ENCODE measurements at places on chromosomes 12 and 14. TPM values are rescaled to one million over a fixed set of nuclear protein-coding genes. Genes with fewer than 3 reads are reported as not detected.

The RFLNA gene
- total RNA-seq = 0.67 TPM

DNA sequence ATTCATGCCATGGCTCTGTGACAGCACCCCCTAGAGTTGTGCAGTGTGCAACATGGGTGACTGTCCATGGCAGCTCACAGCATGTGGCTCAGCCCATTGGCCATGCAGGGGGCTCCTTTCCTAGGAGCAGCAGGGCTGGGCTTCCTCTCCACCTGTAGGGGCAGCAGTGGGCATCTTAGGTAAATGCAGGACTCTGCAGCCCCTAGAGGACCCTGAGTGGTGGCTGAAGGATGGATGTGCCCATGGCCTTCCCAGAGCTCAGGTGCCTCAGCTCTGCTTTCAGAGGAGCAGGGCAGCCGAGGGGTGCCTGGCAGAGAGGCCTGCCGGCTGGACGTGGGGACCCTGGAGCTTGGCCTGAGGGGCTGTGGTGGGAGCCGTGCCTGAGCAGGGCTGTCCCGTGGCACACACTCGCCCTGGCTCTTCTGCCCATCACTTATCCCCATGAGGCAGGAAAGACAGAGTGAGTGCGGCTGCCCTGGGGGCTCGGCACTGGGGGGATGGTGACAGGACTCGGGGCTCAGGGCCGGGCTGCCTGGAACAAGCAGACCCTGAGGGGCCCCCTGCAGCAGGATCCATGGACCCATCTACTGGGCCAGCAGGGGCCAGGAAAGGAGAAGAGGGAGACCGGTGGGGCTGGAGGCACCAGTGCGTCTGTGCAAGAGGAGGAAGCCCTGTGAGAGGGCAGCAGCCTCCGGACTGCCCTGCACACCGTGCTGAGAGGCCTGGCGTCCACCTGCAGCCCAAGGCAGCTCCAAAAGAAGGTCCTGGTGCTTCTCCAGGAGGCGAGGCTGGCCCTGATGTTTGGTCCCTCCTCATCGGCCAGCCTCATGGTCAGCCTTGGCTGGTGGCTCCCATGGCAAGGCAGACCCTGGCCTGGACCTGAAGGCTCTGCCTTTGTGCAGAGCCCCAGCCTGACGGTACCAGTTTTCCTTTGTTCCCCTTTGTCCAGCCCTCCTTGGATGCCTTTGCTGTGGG is 7.6 kb downstream of the ADSS1 start:
- H3K4me1 ChIP-seq = peaks cover 23% of the 10 kb centered on the region
- DNase-seq = peak; percentile 74
- no peak overlapping the region for H3K4me3 ChIP-seq
- no peak overlapping the region for H3K27ac ChIP-seq

DNA sequence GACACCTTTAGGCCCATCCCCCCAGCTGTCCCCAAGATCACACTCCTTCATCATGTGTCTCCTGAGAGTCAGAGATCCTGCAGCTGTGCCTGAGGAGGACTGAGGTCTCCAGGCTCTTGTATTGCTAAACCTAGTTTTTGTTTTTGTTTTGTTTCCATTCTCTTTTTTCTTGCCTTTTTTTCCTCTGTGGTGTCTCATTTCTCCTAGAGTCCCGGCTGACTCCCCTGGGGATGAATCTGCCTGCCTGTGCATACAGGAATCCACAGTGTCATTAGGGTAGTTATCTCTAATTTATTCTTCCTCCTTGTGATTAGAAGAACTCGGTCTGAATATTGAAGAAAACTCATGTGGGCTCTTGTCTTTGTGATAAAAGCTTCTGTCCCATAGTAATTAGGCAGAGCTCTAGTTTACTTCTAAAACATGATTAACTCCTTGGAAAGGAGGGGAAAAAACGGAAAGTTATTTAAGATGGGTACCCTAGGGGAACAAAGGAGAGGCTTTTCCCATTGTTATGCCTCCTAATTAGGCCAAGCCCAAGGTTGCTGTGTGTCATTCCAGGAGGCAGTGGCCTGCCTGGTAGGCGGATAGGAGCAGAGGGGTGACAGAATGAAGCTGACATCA is 343.2 kb downstream of the ZFP36L1 start:
- no peak overlapping the region for H3K4me3 ChIP-seq
- peaks cover 9% of the 10 kb centered on the region for H3K4me1 ChIP-seq
- no peaks in the 10 kb centered on the region for H3K27me3 ChIP-seq
- no peak for DNase-seq

The DLGAP5 gene
- total RNA-seq = 1.2 TPM

DNA sequence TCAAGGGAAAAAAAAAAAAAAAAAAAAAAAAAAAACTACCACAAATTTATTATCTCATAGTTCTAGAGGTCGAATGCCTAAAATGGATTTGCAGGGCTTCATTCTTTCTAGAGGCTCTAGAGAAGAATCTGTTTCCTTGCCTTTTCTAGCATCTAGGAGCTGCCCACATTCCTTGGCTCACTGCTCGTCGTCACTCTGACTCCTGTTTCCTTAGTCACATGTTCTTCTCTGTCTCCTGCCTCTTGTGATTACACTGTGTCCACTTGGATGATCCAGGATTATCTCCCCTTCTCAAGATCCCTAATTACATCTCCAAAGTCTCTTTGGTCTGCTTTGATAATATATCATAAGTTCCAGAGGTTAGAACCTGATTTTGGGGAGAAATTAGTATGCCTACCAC is 88.7 kb downstream of the HECTD1 start:
- no peak overlapping the region for H3K27ac ChIP-seq
- H3K36me3 ChIP-seq = peaks cover 98% of the 10 kb centered on the region
- no peaks in the 10 kb centered on the region for H3K27me3 ChIP-seq
- H3K4me3 ChIP-seq = no peak overlapping the region
- DNase-seq = no peak

DNA sequence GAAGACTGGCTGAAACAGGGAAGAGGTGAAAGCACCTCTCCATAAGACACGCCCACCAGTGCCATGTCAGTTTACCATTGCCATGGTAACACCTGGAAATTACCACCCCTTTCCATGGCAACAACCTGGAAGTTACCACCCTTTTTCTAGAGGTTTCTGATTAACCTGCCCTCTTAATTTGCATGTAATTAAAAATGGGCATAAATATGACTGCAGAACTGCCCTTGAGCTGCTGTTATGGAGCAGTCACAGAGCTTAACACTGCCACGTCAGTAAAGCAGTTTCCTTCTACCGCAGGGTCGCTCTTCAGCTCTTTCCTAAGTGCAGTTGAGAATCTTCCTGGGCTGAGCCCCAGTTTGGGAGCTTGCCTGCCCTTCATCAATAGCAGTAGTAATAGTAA is 55.2 kb downstream of the RASSF3 start:
- peak; percentile 45 for DNase-seq
- no peaks in the 10 kb centered on the region for H3K27me3 ChIP-seq
- peaks cover 70% of the 10 kb centered on the region for H3K4me1 ChIP-seq
- peak overlapping the region; percentile 72 for H3K27ac ChIP-seq

DNA sequence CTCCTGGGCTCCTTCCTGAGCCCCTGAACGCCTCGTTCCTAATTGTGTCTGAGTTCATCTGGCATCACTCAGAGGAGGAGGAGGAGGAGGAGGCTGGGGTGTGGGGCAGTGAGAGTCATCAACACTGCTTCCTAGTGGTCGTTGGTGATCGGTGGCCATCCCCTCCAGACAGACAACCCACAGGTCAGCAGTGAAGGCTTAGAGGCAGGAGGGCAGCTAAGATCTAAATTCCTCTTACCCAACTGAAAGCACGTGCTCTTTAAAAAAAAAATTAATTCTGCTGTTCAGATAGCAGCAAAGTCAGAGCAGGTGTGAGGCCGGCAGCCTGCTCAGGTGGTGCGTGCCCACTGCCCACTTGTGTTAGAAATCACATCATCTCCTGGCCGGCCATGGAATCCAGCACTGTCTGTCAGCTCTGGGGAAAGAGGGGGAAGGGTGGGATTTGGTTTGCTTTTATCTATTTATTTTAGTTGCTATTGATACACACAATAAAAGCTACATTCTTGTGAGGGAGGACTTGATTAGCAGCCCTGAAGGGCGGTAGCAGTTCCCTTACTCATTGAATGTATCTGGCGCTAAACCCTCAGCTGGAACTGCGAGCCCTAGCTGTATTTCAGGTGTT is 46.6 kb downstream of the PPP2R5C start:
- no peaks in the 10 kb centered on the region for H3K36me3 ChIP-seq
- peak overlapping the region; percentile 99 for H3K27ac ChIP-seq
- DNase-seq = no peak
- H3K4me1 ChIP-seq = peaks cover 24% of the 10 kb centered on the region

DNA sequence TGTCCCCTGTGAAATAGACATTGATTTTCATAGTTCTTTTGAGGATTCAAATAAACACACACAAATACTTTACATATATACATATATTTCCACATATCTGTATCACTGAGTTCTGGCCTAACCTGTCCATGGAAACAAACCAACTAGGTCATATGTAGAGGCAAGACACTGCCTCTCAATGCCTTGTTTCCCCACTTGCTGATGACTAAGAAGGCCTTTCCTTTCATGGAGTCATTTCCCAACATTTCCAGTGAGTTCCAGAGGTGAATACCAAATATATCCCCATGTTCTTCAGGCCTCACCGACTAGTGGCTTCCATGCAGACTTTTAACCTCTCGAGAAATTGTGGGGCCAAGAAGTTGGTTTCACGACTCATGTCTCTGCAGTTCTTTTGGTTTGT is 120.8 kb downstream of the DNAI7 start:
- H3K27ac ChIP-seq = no peak overlapping the region
- H3K4me3 ChIP-seq = no peak overlapping the region
- no peak for DNase-seq
- no peaks in the 10 kb centered on the region for H3K4me1 ChIP-seq
- H3K27me3 ChIP-seq = no peaks in the 10 kb centered on the region
- H3K36me3 ChIP-seq = peaks cover under 1% of the 10 kb centered on the region

The SMIM10L1 gene
- total RNA-seq = 8.4 TPM

DNA sequence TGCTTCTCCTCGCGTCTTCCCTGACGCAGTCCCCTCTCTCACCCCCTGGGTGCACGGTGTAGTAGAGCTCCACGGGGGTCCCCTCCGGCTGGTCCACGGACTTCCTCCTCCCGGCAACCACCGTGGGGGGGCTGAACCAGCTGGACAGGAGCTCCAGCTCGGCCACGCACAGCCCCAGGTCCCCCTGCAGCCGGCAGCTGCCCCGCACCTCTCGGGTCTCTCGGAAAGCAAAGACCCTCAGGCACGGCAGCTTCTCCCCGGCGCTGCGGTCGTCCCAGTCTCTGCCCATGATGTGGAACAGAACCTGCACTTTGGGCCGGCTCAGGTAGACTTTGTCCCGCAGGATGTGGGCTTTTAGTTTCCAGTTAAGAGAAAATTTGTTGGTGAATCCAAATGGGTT is 203.8 kb downstream of the TMEM132D start:
- no peak overlapping the region for H3K27ac ChIP-seq
- no peaks in the 10 kb centered on the region for H3K27me3 ChIP-seq
- H3K4me3 ChIP-seq = no peak overlapping the region
- H3K4me1 ChIP-seq = no peaks in the 10 kb centered on the region
- DNase-seq = no peak

DNA sequence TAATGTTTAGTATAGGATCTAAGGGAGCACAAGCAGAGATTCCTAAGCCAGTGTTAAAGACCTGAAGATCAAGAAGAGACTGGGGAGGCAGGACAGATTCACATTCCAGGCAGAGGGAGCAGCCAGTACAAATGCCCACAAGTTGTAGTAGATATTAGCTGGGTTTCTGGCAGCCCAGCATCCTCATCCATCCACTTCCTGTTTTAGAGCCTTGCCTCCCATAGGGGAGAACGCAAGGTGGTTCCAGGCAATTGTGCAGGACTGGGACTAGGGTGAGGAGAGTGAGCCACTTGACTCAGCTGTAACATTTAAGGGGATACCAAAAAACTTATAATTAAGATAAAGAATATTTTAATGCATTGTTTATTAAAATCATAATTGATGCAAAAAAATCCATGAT is 71.3 kb upstream of the PSMA6 start:
- no peak overlapping the region for H3K27ac ChIP-seq
- H3K27me3 ChIP-seq = no peaks in the 10 kb centered on the region
- no peaks in the 10 kb centered on the region for H3K36me3 ChIP-seq
- peaks cover 10% of the 10 kb centered on the region for H3K4me1 ChIP-seq
- no peak overlapping the region for H3K4me3 ChIP-seq

GRCh38 chr14:39228509-39229221 is 5.0 kb upstream of the MIA2 start:
- H3K36me3 ChIP-seq = no peaks in the 10 kb centered on the region
- no peaks in the 10 kb centered on the region for H3K27me3 ChIP-seq
- H3K4me3 ChIP-seq = no peak overlapping the region
- DNase-seq = no peak
- H3K4me1 ChIP-seq = peaks cover 7% of the 10 kb centered on the region
- no peak overlapping the region for H3K27ac ChIP-seq

DNA sequence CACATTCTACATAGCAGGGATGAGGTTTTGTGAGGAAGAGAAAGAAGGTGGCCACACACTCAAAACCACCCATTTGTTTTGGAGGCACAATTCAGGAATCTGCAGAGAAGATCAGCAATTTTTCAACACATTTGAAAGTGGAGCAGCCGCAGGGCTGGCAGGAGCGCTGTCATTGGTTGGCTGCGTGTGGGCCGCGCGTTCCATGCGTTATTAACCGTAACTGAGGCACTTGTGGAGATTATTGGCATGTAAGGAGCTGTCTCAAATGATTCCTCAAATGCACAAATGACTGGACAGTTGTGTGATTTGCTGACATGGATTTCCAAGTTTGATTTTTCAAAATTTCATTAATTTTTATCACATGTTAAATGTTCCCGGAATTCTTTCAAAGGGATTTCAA is 318.5 kb downstream of the TMEM132D start:
- no peak overlapping the region for H3K27ac ChIP-seq
- no peak for DNase-seq
- no peaks in the 10 kb centered on the region for H3K36me3 ChIP-seq
- H3K4me3 ChIP-seq = no peak overlapping the region

- no peak overlapping the region for H3K4me3 ChIP-seq
- no peak overlapping the region for H3K27ac ChIP-seq
- no peaks in the 10 kb centered on the region for H3K36me3 ChIP-seq
- H3K4me1 ChIP-seq = no peaks in the 10 kb centered on the region
- no peak for DNase-seq
Observed at GRCh38 chr14:79831195-79831892, 380.0 kb downstream of the DIO2 start.

The EFS gene
- 5.3 TPM for total RNA-seq

DNA sequence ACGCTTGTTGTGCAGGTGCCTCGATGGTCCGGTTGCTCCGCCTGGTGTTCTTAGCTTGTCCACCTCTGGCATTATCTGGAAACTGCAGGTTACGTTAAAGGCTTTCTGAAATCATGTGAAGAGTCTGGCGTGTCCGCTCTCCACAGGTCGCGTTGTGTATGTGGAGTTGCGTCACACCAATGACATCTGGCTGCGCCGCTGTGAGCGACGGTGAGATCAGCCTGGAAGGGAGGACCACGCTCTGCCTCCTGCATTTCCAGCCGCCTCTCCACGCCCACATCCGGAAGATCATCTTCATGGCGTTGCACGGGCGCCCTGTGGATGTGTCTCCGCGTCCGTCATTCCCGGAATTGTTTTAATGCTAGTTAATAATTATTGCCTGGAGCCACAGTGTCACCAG is 50.6 kb upstream of the GALNT9 start:
- DNase-seq = no peak
- no peaks in the 10 kb centered on the region for H3K36me3 ChIP-seq
- no peak overlapping the region for H3K4me3 ChIP-seq
- H3K4me1 ChIP-seq = no peaks in the 10 kb centered on the region

Data from upper lobe of left lung (tissue), 6 donors.